ENCODE measurements at places on chromosomes 2 and 18.

GRCh38 chr2:202101026-202101579 is 28.0 kb downstream of the KIAA2012 start:
- DNase-seq = no peak

DNA sequence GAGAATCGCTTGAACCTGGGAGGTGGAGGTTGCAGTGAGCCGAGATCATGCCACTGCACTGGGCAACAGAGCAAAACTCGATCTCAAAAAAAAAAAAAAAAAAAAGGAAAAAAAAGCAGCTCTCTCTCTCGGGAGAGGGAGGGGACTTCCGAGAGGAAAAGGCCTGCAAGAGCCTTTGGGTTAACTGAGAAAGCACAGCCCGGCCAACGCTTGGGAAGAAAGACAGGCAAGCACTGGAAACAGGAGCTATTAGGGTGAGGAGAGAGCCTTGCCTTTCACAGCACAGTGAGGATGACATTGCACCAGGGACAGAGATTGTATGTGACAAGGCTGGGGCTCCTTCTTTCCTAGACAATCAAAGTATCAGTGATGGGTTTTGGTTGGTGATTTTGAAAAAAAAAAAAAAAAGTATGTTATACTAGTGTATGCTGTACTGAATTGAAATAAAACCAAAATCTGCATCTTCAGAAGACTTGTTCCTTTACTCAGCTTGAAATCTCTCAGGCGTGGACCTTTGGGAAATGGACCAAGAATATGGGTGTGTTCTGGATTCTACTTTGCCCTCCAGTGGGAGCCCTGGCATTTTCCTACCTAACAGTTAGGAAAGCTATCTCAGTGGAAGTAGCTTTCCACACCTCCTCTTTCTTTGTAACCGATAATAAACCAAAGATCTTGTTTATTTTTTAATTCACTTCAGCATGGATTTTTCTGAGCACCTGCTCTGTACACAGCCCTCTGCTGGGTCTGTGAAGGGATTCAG is 16.7 kb downstream of the SRSF7 start:
- no peak for DNase-seq

- peak; percentile 20 for DNase-seq
These were observed 264.2 kb upstream of the EPAS1 start for GRCh38 chr2:46032996-46033395.

DNA sequence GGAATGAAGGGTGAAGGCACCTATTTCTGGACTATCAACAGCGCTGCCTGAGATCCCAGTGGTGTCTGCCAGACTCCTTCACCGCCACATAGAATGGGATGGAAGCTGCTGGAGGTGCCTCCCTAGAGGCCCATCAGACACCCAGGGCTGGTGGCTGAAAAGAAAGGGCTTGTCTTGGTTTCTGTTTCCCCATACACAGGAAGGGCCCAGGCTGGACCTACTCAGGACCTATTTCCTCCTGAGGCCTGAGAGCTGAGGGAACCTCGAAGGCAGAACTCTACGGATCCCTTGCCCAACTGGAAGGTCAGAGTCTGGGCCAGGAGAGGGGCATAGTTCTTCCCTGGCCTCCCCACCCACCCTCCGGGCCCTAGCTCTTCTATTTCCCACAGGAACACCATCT is 2.9 kb upstream of the CLEC4F start:
- DNase-seq = no peak

DNA sequence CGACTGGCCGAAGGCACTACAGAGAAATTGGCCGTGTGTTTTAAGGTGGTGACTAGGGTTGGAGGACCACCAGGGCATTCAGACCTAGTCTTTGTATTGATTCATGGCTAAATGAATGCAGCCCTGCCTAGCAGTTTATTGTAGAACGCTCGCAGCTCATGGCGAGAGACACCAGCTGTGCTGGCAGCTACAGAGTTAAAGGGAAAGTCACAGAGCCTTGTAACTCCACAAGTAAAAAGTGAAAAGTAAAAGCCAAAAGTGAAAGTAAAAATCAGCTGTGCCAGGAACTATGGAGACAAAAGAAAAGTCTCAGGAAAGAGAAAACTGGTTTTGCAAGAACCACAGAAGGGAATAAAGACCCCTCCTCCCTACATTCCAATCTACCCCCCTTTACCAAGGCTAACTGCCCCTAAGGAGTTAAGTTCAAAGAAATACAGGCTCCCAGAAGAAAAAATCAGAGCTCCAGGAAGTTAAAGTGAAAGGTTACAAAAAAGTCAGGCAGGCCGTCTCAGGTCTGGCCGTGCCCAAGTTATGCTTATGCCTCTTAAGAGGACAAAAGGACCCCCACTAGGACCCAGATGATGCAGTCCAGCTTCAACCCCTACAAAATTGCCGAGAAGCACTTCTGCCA is 46.4 kb upstream of the SELENOI start:
- peak; percentile 27 for DNase-seq

All from GM20000 (cell line).